ENCODE measurements at places on chromosomes 1 and 21.

DNA sequence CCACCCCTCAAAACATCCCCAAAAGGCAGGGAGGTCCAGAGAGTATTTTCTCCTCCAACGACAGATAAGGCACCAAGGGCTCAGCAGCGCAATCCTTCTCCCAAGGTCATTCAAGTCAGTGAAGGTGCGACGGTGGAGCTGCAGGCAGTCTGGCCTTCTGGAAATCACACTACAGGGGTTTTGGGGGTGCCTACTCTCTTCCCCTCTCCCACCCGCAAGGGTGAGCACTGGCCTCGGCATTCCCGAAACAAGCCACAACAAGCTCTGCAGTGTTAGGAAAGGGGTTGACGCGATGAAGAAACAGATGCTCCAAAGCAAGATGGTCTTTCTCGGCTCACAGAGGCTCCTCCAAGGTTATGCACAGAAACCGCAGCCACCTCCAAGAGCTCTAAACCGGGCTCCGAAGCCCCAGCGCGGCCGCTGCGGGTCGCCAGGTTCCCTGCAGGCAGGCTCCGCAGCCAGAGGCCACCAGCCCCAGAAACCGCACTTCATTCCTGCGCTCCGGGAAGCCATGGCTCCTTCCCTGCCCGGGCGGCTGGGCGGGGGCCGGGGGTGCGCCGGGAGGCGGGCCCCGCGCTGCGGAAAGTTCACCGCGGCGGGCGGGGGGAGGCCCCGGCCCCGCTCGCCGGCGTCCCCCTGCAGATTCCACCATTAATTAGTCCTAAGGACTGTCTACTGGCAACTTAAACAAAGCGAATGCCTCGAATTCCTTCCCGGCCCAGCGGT lies 1.1 kb downstream of the LUZP1 start:
- no peak for DNase-seq

DNA sequence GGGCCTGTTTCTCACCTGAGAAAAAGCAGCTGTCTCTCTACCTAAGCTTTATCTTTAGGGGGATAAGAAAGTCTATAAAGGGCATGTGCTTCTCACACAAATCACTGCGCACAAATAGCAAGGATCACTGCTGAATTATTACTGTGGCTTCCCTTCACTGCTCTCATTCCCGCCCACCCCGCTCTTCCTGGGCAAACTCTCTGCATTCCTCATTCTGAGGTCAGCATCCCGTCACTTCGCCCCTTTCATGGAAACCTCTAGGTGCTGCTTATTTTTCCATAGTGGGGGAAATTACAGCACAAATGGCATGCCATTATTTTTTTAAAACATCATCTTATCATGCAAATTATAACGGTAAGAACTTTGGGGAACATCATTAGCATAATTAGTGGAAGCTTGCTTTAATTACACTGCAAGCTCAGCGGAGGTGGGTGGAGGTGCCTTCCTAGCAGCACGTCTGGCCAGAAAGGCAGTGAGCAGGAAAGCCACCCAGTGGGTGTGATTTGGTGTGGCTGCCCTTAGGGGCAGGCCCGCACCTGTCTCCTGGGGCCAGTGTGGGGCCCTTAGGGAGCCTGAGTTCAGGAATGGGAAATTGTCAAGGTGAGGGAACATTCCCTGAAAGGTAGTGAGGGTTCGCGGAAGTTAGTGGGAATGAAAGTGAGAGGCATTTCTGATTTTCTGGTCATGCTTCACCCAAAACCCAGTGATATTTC lies 105.9 kb downstream of the LAMC2 start:
- DNase-seq, result no peak

DNA sequence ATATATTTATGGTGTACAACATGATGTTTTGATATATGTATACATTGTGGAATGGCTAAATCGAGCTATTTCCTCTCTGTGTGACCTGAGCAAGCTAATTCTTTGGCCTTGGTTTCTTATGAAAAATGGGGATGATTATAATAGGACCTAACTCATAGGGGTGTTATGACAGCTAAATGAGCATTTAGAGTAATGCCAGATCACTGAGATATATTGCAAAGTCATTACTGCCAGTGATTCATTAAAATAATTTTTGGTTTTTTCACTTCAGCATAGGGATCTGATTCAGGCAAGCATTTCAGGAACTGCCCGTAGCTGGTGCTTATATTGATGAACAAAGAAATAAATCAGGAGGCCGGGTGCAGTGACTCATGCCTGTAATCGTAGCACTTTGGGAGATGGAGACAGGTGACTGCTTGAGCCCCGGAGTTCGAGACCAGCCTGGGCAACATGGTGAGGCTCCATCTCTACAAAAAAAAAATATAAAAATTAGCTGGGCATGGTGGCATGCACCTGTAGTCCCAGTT lies 30.7 kb downstream of the DAB1 start:
- DNase-seq, result no peak

DNA sequence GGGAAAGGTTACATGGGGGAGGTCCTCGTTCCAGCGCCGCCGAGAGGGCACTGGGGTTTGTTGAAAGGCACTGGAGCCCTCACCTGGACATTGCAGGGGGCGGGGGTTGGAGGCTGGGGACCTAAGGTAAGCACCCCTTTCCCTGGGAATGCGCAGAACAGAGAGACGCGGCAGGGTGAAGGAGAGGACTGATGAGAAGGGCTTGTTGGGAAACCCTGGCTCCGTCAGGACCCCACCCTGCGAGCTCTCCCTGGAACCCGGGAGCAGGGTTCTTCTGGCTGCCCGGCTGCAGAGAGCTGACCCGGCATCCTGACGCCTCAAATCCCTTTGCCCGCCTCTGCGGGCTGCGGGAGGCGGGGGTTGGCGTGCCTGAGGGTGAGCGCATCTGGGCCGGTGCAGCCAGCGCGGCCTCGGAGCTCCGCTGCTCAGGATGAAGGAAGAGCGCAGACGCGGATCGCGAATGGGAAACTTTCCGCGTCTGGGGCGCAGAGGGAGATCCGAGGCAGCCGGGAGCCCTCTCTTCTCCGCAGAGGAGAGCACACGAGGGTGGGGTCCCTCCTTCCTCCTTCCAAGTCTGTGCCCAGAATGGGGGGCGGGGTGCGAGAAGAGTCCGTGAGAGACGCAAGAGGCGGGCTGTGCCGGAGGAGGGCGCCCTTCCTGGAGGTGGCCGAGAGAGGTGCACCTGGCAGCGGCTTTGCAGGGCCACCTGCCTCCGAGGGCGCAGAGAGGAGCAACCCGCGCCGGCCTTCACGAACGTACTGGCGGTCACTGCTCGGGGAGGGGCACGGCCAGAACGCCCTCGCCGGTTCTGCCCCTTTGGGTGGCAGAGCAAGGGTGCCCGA lies 2.4 kb downstream of the IGSF21 start:
- DNase-seq, result no peak
